ENCODE measurements at places on chromosomes 7 and 10. TPM values are rescaled to one million over a fixed set of nuclear protein-coding genes. Genes with fewer than 3 reads are reported as not detected.

GRCh38 chr10:61894133-61894532 is 7.4 kb upstream of the ARID5B start:
- no peak for DNase-seq
- H3K4me1 ChIP-seq: peaks cover 16% of the 10 kb centered on the region
- H3K4me3 ChIP-seq: no peak overlapping the region
- H3K27ac ChIP-seq: no peak overlapping the region

- H3K27me3 ChIP-seq: peaks cover 2% of the 10 kb centered on the region
- no peak overlapping the region for H3K27ac ChIP-seq
- DNase-seq: no peak
- H3K36me3 ChIP-seq: no peaks in the 10 kb centered on the region
- no peaks in the 10 kb centered on the region for H3K4me1 ChIP-seq
Observed at GRCh38 chr10:25815236-25815635, 118.8 kb upstream of the MYO3A start.

Gene ABCB4
- 0.96 TPM for total RNA-seq

- H3K4me1 ChIP-seq: no peaks in the 10 kb centered on the region
- H3K36me3 ChIP-seq: no peaks in the 10 kb centered on the region
Observed at GRCh38 chr10:11907914-11908313, 84.8 kb downstream of the PROSER2 start.

Gene LRMDA
- total RNA-seq: not detected

Gene COL17A1
- total RNA-seq: not detected

GRCh38 chr10:17586821-17587234 is 30.3 kb downstream of the HACD1 start:
- H3K4me3 ChIP-seq: no peak overlapping the region
- no peak overlapping the region for H3K27ac ChIP-seq
- no peaks in the 10 kb centered on the region for H3K27me3 ChIP-seq

Gene GPR85
- not detected for total RNA-seq

- no peaks in the 10 kb centered on the region for H3K27me3 ChIP-seq
- no peak for DNase-seq
- H3K27ac ChIP-seq: no peak overlapping the region
- H3K4me1 ChIP-seq: no peaks in the 10 kb centered on the region
Observed at GRCh38 chr10:131242007-131242406, 69.5 kb downstream of the TCERG1L start.

DNA sequence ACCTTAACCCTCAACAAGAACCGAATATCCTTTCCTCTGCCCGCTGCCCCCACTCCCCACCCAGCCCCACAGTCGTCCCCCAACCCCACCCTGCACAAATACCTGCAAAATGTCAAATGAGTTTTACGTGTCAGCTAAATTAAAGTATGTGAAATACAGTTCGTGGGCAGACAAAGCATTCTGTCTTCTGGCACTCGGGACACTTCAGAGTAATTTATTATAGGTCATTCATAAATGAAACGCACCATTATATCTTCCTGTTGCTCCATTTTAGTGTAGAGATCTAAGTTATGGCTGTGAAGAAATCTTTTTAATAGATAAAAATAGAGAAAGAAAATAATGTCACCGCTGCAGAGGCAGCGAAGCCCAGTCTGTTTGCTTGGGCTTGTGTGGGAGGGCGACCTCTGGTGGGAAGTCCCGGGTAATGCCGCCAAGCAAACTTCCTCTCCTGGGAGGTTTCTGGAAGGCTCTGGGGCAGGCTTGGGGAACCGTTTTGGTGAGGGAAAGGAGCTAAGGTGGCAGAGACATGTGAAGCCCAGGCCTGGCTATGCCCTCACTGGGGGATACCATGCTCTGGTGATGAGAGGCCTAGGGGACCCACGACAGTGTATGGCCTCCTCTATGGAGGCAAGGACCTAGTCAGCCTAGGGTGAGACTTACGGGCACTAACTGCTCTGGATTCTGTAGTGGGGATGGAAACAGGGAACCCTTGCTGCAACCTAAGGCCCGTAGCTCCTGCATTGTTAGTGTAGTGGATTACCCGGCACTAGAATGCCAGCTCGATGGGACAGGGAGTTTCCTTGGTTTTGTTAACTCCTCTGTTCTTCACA is 604.9 kb downstream of the LRMDA start:
- H3K4me3 ChIP-seq: no peak overlapping the region
- no peaks in the 10 kb centered on the region for H3K36me3 ChIP-seq
- no peaks in the 10 kb centered on the region for H3K4me1 ChIP-seq
- peak; percentile 17 for DNase-seq
- no peaks in the 10 kb centered on the region for H3K27me3 ChIP-seq
- no peak overlapping the region for H3K27ac ChIP-seq
